Renal cortex interstitium (tissue), 15 donors: ENCODE measurements at places on chromosomes 7 and 10.

GRCh38 chr7:19520392-19520791 is 188.4 kb downstream of the POLR1F start:
- no peak for DNase-seq

- DNase-seq: no peak
Measured at GRCh38 chr7:106858618-106859532, 6.2 kb upstream of the PIK3CG start.

GRCh38 chr7:106465704-106466468 is 181.1 kb upstream of the NAMPT start:
- DNase-seq: no peak

DNA sequence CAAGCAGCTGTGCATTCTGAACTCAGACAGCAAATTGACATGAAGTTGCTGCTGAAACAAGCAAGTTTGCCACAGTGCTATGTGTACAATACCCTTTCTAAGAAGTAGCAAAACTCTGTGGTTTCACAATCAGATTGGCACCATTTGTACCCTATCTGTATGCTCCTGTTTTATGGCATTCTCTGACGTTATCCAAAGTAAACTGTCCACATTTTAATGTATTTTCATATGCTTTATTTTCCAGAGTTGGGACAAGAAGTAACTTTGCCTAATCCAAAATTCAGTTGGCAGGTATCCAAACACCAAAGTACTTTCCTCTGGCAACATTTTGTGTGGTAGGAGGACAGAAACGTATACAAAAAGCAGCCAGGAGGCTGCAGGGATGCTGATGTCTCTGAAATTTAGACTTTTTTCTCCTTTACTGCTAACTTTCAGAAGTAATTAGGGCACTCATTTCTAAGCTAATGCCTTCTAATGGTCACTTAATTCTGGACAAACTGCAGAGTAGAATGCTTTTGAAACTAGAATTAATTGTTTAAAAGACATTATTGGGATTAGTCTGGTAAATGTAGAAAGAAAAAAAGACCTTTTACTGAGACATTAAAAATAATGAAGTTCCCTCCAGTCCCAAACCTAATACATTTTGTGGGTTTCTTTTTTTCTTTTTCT is 414.7 kb upstream of the NRP1 start:
- DNase-seq: no peak

DNA sequence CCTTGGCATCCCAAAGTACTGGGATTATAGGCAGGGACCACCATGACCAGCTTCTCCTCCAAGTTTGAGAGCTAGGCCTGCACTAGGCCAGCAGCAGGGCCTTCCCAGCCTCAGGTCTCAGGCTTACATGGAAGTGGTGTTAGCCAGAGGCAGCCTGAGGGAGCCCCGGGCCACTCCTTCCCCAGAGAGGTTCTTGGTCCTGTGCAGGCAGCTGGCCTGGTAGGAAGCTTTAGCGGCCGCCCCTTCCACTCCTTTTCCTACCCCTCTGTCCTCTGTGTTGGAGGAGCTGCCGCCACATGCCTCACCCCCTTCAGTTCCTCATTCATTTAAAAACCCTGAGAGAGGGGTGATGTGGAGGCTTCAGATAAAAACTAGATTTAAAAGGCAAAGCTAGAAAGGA is 40.3 kb downstream of the TSPAN15 start:
- no peak for DNase-seq

DNA sequence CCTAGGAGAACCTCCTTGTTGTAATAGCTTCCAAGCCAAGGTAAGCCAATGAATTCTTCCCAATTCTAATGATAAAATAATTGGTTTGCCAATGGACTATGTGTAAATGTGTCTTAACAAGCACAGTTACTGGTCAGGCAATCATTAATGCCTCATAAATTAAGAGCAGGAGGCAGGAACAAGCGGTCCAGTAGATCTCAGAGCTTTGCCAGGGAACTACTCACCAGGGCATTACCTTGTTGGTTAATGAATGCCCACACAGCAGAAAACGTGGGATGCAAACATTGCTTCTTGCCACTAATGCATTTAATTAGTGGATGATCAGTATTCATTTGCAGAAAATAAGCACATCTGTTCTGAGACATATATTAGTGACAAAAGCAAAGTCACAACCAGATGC is 26.7 kb upstream of the ZNF800 start:
- DNase-seq: peak; percentile 17

DNA sequence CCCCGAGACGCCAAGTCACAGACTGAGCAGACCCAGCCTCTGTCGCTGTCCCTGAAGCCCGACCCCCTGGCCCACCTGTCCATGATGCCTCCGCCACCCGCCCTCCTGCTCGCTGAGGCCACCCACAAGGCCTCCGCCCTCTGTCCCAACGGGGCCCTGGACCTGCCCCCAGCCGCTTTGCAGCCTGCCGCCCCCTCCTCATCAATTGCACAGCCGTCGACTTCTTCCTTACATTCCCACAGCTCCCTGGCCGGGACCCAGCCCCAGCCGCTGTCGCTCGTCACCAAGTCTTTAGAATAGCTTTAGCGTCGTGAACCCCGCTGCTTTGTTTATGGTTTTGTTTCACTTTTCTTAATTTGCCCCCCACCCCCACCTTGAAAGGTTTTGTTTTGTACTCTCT is 215.6 kb downstream of the TCF7L2 start:
- DNase-seq: no peak

DNA sequence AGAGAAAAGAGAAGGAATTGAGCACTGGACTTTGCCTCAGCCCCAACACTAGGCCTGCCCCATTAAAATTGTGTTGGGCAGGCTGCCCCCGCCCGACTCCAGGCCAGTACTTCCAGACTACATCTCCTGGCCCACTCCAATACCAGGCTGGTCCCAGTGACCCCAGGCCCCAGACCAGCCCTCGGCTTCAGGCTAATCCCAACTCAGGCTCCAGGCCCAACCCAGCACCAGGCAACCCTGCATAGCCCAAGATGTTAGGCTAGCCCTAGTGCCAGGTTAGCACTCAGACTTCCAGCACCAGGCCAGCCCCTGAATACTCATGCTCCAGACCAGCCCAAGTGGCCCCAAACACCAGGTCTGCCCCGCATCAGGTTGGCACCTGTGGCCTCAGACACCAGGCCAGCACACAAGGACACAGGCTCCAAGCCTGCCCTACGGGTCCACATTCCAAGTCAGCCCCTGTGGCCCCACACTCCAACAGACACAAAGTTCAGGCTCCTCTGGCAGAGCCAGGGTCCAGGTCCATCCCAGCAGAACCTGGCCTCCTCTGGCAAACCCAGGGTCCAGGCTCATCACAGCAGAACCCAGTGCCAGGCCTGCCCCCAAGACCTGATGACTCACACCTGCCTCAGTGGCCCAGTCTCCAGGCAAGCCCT is 20.3 kb downstream of the COG5 start:
- DNase-seq: no peak

DNA sequence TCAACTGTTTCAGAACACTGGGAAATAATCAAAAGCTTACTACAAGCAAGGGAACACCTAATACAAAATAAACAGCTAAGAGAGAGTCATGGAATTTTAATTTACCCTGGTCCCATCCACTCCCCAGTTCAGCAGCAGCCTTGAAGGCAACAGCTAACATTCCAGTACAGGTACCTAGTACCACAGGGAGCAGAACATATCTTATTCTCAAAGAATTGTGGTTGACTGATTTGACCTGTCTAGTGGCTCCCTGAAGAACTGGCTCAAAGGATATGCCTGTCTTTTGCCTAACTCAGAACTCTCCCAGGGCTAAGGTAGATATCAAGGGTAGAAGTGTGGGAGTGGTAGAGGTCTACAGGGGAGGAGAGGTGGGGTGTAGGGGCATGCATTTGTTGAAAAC is 32.3 kb downstream of the SMURF1 start:
- DNase-seq: no peak
